ENCODE measurements at places on chromosomes 11 and 22.

- no peak for DNase-seq
Observed at GRCh38 chr22:43183496-43184277, 3.2 kb downstream of the TTLL12 start.

DNA sequence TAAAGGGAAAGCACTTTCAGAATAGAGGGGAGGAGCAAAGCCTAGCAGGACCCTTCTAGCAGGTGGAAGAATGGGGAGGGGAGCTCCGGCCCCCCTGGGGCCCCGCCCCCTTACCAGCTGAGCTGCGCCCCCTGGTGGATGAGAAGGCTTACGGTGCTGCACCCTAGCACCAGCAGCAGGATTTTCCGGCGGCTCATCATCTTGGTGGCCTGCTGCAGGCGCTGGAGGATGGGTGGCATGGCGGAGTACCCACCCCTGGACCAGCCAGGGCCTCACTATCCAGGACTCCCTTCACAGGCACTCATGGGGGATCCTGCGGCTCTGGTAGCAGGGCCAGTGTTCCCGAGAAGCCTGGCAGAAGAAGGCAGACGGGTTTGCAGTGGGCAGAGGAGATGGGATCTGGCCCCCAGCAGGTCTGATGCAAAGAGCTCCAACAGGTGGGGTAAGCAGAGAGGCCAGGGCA lies 3.8 kb downstream of the GAL3ST3 start:
- no peak for DNase-seq

DNA sequence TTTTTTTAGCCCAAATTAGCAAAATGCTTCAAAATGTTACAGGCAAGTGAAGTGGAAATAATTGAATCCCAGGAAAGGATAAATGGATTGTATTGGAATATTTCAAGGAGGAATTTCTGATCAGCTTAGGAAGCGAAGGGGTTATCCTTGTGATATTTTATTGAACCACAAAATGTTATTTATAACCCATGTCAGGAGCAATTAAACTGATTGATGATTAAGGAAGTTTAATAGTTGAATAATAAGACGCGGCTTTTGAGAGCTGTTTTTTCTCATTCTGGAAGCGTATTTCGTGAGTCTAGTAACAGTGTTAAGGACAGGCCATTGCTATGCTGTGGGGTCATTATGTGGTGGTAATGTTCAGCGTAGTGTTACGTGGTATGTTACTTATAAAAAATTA lies 192.3 kb downstream of the TBC1D22A start:
- no peak for DNase-seq

DNA sequence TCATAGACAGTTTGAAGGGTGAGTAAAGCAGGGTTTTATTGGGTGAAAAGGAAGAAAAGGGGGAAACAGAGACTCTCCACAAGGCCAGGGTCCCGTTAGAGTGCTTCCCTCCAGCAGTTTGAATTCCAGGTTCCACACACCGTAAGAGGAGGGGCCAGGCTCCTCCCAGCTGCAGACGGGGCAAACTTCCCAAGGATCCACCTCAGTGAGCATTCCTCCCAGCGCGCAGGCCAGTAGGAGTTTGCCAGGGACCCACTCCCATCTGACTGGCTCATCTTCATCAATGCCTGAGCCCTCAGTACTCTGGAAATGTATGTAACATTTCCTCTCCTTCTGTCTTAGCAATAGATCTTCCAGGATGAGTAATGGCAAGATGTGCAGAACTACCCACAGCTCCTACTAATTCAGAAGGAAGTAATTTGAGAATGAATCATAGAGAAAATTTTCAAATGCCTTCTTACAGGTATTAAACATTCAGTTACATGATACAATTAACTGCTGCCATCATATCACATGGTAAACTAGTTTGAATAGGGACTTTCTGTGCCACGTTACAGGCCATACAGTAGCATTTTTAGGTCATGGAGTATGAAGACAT lies 34.0 kb upstream of the TRPC6 start:
- no peak for DNase-seq

GRCh38 chr11:39365809-39366436 lies 2093.5 kb downstream of the LRRC4C start:
- DNase-seq: no peak

DNA sequence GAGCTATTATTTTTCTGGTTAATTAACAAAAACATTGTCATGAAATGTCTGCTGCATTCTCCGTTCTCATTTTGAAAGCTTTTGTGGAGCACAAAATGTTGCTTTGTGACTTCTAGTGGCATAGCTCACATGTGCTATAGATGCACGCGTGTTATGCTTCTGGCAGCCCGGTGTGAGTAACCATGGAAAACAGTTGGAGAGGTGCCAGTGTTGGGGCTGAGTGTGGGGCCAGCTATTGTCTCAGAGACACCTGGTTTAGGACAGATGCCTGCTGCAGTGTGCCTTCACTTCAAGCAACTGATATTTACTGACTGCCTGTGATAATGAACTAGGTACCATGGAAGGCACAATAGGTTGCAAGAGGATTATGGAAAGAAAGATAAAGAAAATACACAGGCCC lies 760.6 kb downstream of the NTM start:
- DNase-seq: no peak

- DNase-seq: no peak
Observed at GRCh38 chr11:101059331-101059730, 70.3 kb downstream of the PGR start.

GRCh38 chr22:23419171-23419570 lies 160.9 kb downstream of the IGLL1 start:
- no peak for DNase-seq

GRCh38 chr11:67409781-67410368 lies 5.6 kb upstream of the CARNS1 start:
- no peak for DNase-seq

DNA sequence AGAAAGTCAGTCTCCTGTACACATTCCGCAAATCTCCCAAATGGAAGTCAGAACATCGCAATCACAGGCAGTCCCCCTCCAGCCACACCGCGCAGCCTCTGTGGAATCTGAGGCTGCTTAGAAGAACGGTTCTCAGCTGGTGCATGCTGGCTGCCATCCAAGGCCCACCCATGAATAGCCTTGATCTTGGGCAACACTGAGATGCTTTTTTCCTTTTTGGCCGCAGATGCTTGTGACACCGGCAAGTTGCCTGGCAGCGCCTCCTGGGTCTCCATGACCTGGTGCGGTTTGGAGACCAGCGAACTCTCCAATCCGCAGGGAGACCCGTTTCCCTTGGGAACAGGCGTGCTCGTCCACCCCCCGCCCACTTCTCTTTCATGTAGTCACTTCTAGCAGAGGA lies 26.3 kb upstream of the PHF21B start:
- DNase-seq: no peak

DNA sequence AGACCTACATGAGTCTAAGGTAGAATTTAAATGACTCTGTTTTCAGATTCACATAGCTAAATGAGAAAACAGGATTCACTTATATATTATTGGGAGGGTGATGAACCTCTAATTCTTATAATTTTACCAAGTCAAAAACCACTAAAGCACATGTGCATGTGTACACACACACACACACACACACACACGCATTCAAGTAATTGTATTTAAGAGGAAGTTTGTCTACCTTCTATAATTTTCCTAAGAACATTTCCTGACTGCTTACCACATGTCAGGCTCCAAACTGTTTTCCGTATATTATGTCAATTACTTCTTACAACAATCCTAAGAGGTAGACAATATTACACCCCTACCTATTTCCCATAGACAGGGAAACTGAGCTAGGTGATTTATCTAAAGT lies 6.7 kb downstream of the RNF141 start:
- DNase-seq: no peak

DNA sequence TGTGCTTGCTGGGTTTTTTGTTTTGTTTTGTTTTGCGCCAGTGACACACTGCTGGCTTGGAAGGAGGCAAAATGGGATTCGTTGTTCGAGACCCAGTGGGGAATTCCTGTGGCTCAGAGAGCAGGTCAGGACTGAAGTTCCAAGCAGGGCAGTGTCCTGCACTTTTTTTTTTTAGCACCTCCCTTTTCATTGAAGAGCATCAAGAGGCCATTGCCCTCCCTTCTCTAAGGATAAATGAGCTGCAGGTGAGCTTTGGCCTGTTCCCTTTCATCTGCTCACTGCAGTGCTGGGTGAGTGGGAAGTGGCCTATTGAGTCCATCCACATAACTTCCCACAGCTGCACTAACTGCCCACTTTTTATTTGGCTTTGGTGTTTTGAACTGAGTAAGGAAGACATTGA lies 87.8 kb downstream of the ARHGAP42 start:
- no peak for DNase-seq

DNA sequence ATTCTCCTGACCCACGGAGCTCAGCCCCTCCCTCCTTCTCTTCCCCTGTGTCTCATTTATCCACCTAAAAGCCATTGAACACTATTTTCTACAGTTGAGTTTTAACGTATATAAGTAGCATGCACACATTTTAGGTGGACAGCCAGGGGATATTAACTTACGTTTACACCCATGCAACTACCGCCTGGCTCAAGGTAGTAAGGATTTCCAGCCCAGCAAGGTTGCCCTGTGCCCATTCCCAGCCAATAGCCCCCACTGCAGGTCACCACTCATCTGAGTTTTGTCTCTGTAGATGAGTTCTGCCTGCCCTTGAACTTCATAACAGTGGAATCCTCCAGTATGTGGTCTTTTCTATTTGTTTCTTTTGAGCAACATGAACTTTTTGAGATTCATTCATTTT lies 65.4 kb downstream of the SMIM38 start:
- no peak for DNase-seq

GRCh38 chr22:50208939-50209892 lies 8.4 kb downstream of the SELENOO start:
- DNase-seq: no peak

DNA sequence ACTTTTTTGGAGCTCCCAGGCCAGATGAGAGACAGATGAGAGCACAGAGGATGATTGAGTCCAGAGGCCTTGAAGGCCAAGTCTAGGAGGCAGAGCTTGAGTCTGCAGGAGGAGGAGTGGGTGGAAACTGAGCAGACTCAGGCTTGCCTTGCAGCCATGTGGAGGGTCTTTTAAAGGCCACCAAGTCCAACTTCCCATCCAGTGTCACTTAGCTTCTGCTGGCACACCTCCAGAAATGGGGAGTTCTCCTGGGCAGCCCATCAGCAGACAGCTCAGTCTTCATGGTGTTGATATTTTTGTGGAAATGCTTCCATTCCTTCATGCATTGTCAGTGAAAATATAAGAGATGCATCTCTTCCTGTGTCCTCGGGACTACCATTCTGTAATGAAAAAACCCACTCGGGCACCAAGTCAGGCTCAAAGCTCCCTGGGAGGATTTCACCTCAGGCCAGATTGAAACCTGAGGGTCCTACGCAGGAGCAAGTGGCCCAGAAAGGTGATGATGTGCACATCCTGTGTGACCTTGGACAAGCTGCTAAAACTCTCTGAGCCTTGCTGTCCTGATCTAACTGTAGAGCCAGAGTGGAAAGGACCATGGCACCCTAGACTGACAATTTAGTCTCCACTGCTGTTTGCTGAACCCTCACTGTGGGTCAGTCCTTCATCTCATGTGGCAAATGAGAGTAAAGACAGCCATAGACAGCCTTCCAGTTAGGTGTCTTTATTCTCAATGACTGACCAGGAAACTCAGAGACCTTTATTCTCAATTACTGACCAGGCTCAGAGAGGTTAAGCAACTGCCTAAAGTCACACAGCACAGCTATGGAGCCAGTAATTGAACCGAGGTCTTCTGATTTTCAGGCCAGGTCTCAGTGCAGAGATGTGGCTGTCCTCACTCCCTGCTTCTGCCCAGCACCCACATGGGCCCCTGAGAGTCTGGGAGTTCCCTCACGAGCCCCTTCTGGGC lies 2.9 kb upstream of the LRRC32 start:
- DNase-seq: no peak

- no peak for DNase-seq
Observed at GRCh38 chr22:43256976-43257545, 70.1 kb upstream of the TTLL12 start.

GRCh38 chr11:32094923-32095322 lies 4.0 kb downstream of the RCN1 start:
- DNase-seq: no peak

DNA sequence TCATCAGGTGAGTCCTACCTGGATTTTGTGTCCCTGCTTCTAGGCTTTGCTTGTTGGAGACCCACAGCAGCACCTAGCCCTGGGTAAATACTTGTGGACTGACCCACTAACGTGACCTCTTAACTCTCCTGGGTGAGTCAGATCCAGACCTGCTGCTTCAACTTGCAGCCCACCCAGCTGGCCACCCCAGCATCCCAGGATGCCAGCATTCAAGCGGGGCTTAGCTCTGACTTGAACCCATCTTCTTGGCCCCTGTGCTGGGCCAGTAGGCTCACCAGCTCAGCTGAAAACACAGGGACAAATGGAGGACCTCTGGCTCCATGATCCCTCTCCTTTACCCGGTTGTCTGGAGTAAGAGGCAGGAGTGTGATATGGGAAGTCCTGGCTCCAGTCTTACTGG lies 33.5 kb downstream of the PARVG start:
- DNase-seq: no peak

GRCh38 chr11:78019808-78020207 lies 3.3 kb downstream of the KCTD14 start:
- DNase-seq: no peak

- DNase-seq: no peak
Observed at GRCh38 chr22:29484642-29485041, 4.6 kb downstream of the NEFH start.

DNA sequence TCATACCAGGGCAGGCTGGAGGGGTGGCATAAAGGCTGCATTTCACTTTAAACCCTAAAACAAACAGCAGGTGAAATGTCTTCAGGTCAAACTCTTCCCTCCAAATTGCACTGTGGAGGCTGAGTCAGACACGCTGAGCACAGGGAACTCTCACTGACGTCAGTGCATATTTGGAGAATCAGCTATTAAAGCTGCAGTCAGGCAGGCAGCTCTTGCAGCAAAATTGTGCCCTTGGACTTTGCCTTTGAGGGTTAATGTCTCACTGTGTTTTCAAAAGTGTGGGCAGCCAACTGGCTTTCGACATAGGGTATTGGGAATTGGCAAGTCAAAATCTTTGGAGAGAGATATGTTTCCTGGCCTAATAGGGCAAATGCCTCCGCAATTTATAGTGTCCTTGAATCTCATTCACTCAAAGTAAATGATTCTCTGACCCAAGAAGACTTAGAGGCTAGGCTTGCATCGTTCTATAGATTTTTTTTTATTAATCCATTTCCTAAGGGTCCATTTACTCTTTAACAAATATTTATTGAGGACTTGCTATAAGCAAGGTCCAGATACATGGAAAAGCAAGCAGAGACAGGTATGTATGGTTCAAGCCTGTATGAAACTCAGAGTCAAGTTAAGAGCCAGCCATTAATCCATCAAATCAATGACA lies 27.7 kb upstream of the SMCO4 start:
- peak; percentile 14 for DNase-seq

DNA sequence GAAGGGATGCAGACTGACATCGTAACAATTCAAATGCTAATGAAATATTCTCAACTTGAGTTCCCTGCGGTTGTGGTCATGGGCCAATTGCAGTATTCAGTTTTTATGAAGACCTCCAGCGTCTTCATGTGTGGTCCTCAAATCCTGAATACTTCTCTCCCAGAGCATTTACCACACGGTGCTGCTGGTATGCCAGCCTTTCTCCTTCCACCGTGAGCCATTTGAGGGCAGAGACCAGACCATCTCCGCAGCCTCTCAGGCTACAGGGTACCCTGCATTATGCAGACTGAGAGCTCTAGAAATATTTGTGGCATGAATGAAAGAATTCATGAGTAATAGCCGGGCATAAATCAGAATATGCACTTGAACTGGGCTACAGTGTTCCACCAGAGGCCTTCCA lies 289.7 kb downstream of the ST3GAL4 start:
- DNase-seq: no peak

Measured in HFF-Myc (cell line).